NCI-H187 treated with DMSO at 0.1 percent for 48 hours (cell line): ENCODE measurements at places on chromosomes 5 and 9.

GRCh38 chr9:129354498-129354897 is 176.4 kb upstream of the IER5L start:
- no peak for DNase-seq

DNA sequence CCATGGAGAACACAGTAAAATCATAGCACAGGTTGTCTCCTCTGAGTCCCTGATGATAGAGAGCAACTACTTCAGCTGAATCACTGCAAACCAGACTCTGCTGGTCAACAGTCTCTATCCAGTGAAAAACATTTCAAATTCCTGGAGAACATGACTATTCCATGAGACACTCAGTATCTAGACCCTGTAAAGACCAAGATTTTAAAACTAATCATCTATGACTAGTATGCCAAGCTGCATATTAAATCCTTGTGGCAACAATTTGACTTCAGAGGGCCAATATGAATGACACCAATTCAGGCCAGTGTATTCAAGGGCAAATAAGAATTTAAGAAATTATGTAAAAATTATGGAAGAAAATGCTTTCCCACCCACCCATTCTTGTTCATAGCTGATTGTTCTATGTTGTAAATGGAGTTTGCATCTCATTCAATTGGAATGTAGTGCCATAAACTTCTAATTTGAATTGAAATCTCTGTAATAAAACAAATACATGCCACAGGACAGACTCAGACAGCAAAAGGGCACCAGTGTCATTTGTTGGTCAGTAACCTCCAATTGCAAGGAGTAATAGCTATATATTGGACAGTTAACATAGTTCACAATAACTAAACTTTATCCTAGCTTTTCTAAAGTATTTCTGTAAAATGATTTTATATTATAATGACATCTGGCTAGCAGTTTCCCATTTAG is 80.1 kb upstream of the LPAR1 start:
- no peak for DNase-seq

DNA sequence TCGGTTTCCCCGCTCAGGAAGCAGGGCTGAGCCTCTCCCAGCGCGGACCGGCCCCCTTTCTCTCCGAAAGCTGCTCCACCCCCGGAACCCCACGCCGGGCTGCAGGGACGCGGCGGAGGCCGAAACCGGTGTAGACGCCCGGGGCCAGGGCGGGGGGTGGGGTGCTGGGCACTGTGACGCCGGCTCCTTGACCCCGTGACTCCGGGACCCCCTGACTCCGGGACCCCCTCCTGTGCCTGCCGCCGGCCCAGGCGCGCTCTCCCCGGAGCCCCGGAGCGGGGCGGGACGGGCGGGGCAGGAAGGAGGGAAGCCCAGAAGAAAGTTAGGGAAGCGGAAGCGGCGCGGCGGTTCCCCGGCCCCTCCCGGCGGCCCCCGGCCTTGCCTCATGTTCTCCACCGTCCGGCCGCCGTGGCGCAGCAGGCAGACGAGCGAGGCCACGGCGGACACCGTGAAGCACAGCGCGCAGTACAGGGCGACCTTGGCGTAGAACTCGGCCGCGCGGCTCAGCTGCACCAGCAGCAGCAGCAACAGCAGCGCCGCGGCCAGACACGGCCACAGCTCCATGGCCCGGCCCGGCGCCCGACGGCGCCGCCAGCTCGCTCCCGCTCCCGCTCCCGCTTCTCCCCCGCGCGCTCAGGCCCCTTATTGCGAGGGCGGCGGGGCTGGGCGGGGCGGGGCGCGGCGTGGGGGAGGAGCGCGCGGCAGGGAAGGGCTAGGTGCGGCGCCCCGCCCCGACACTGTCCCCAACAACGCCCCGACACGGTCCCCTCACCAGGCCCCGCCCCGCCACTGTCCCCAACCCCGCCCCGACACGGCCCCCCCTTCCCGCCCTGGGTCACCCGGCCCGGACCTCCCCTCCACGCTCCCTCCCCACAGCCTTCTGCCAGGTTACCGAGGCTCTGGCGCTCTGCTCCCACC is at the start of gene AGPAT2:
Gene AGPAT2, minus strand, starts transcription at position 664 of the 918 bp plus-strand sequence. Its CDS starts 100 bp downstream, at position 564.
- DNase-seq, result no peak

GRCh38 chr5:9428272-9428671 is 117.6 kb downstream of the SEMA5A start:
- no peak for DNase-seq

- DNase-seq, result no peak
Measured at GRCh38 chr5:109630093-109630492, 59.6 kb upstream of the MAN2A1 start.

- no peak for DNase-seq
Measured at GRCh38 chr5:132505641-132506040, 15.1 kb upstream of the IRF1 start.

DNA sequence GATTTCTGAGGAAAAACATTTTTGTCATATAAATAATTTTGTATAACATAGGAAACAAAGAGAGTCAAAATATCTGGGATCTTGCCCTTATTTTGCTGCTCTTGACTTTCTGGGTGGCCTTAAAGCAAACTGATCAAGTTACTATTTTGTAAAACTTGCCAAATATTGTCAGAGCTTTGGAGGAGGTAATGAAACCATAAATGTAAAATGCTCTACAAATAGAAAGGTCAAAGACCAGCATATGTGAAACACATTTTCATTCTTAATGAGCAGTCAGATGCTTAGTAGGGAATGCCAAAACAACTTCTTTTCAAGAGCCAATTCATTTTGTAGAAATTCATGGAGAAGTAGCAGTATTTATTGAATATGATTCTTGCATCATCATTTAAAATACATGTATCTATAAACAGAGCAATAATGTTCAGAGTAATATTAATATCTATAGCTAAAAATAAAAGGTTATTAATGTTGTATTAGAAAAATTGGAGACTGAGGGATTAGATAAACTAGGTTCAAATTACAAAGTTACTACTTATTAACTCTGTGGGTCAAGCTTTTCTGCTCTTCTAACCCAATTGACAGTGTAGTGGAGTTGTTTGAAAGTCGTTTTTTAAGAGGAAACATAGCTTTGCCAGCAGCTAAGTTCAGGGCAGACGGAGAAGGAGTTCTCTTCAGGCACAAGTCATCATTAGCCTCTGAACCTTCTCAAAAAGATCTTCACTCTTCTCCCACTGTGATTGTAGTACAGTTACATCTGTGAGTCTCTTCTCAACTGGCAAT is 2053.1 kb downstream of the EFNA5 start:
- DNase-seq, result no peak

DNA sequence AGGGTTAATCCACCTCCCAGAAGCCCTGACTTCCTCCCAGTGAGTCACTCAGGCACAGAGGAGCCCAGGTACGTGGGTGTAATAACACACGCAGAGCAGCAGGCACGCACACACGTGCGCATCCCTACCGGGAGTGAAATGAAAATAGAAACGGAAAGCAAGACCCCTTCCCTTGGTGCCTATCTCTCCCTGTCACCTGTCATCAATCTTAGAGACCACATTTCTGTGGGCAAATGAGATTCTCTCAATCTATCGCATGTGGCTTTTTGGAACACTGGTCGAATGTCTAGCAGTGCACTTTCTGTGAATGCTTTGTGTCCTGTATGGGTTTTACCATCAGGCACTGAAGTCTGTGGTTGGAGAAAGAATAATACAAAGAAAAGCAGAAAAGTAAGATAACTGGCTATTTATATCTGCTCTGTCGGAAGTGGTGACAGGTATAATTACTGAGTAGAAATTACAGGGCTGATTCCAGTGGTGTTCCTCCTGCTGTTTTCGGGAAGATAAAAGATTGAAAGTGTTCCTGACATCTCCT is 137.7 kb upstream of the GRIA1 start:
- no peak for DNase-seq

DNA sequence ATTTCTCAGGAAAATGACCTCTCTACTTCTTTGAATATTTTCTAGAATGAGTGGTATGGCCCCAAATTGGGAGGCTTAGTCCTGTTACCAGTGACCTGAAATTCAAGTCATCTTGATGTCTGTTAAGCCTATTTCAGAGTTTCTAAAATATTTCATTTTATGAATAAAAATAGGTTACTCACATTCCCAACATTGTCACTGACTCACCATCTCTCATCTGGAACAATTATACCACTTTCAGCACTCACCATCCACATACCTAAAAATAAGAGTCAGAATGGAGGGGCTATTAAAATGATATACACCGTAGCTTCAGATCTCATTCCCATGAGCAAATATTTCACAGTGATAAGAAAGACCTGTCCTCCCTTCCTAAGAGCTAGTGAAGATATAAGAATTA is 71.8 kb downstream of the KIAA1958 start:
- DNase-seq, result no peak

GRCh38 chr5:27854243-27854852 is 816.0 kb upstream of the CDH9 start:
- no peak for DNase-seq

DNA sequence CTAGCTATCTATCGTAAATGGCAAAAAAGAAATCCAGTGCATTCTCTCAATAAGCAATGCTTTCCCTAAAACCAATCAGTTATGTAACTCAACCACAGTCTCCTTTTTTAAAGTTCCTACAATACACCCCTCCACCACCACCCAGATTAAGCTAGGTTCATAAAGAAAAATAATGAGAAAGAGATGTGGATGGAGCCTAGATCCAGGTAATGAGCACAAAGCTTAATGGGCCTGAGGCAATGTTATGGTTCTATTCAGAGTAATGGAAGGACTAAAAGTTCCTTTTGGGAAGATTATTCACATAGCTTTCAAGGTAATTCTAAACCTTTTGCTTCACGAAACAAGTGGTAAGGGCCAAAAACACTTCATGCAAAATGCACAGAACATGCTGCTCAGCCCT is 113.5 kb downstream of the MPDZ start:
- DNase-seq, result no peak

DNA sequence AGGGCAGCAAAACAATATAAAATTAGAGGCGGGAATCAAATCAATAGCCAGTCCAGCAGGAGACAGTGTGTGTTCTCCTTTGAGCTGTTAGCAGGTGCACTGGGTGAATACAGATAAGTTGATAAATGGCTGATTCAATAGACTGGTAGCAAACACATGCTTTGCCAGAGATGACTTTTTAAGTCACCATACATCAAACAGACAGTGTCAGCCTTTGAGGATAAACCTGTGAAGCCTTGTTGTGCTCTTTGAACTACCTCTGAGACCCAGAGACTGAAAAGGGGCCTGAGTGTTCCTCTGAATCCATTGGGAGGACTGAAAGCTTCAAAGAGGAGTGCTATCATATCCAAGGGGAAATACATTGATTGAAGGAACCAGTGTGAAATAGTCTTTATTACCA is 301.9 kb downstream of the RASEF start:
- DNase-seq, result no peak

- DNase-seq, result no peak
Measured at GRCh38 chr5:109866051-109866450, 176.3 kb downstream of the MAN2A1 start.

GRCh38 chr5:56108246-56108645 is 113.5 kb upstream of the IL6ST start:
- no peak for DNase-seq

- peak; percentile 9 for DNase-seq
Measured at GRCh38 chr5:78364005-78364404, 3.6 kb downstream of the SCAMP1 start.

GRCh38 chr9:69674716-69675438 is 2.7 kb upstream of the APBA1 start:
- peak; percentile 10 for DNase-seq

GRCh38 chr5:75992753-75993152 is 90.4 kb upstream of the SV2C start:
- no peak for DNase-seq

GRCh38 chr9:77597057-77597456 is 51.1 kb downstream of the GNA14 start:
- DNase-seq, result no peak

DNA sequence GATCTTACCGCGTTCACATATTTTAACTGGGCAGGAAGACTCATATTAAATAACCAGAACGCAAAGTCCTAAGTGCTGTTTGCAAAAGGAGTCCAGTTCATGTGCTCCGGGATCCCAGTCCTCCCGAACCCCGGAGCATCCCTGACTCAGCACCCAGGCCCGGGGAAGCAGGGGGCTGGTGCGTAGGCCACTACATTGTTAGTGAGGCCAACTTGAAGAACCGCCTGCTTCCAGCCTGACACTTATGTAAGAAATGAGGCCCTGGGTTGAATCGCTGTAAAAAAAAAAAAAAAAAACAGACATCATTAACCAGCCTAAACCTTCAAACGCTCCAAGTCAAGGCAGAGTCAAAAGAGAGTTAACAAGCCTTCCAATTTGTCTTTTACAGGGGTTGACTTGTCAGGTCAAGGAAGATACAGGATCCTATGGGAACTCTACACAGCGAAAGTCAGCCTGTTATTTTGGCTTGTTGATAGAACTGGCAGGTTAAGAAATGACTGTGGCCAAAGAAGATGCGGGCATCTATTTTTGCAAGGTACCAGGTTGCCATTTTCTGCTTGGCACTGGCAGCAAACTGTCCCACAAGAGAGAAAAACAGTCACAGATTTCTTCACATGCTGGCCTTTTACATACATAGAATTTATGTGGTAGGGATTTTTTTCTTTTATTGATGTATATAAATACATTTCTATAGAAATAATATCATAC is 93.3 kb downstream of the ACTL7B start:
- DNase-seq, result no peak
